ENCODE measurements at places on chromosomes 6 and 20.

GRCh38 chr20:11453430-11453829, 464.3 kb upstream of the BTBD3 start:
- no peak for DNase-seq

DNA sequence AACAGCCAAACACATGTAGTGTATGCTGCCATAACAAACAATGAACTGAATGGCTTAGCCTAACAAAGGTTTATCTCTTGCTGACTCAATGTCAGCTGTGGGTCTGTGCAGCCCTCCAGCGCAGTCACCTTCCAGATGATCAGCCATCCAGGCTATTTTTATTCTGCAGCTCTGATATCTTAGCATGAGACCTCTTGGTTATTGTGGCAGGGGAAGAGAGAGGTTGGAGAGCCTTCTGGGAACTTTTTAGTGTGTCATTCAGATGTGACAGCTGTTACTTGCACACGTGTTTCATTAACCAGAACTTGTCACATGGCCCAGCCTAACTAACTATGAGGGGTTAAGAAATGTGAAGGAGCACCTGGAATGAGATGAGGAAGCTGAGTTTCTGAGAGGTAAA, 202.5 kb downstream of the DHX35 start:
- no peak for DNase-seq

DNA sequence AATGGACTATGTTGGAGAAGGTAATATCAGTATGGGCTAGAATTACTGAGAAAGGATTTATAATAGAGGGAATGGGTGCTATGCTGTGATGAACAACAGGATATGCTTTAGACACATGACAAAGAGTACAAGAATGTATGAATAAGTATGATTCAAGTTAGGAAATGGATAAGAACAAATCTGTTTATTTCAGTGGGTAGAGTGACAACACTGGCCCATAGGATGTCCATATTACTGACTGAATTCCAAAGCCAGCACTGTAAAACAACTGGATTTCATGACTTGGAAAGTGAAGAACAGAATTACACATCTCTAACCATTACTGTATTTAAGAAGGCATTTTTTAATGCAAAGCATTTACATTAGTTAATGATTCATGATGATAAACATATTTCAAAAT, 35.9 kb downstream of the EPM2A start:
- DNase-seq, result no peak

- no peak for DNase-seq
Measured at GRCh38 chr6:138093632-138094031, 13.6 kb downstream of the PERP start.

- DNase-seq, result no peak
Measured at GRCh38 chr6:77368660-77369313, 94.5 kb downstream of the HTR1B start.

- no peak for DNase-seq
Measured at GRCh38 chr6:5084360-5084780, 771 bp upstream of the PPP1R3G start.

GRCh38 chr6:138571585-138572166, 72.4 kb upstream of the NHSL1 start:
- DNase-seq, result no peak

- no peak for DNase-seq
Measured at GRCh38 chr6:123635144-123635543, 1.6 kb downstream of the TRDN start.

DNA sequence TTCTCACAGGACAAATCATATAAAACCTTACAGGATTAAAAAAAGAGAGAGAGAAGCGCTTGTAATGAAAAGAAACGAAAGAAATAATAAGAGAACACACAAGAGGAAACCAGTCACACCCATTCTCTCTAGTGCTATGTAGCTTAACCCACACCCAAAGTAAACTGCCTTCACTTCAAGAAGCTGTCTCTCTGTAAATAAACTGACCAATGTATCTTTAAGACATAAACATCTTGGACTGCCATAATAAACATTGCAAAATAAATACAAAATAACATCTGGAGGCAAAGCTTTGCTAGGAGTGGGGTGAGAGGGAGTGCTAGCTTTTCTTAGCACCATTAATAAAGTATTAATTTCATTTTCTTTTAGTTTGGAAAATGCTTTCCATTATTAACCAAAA, 61.6 kb upstream of the RNF146 start:
- DNase-seq, result no peak

- peak; percentile 59 for DNase-seq
Measured at GRCh38 chr6:160462551-160463109, 114.5 kb downstream of the SLC22A3 start.

- no peak for DNase-seq
Measured at GRCh38 chr6:45697605-45698004, 318.1 kb downstream of the CLIC5 start.

GRCh38 chr6:157108923-157109322, 214.4 kb downstream of the TMEM242 start:
- no peak for DNase-seq

GRCh38 chr6:35016502-35017321, 124.4 kb downstream of the TCP11 start:
- DNase-seq, result no peak

GRCh38 chr20:62219101-62219991, 732 bp downstream of the HRH3 start:
- no peak for DNase-seq

GRCh38 chr6:164532198-164533044, 777.0 kb downstream of the C6orf118 start:
- no peak for DNase-seq

DNA sequence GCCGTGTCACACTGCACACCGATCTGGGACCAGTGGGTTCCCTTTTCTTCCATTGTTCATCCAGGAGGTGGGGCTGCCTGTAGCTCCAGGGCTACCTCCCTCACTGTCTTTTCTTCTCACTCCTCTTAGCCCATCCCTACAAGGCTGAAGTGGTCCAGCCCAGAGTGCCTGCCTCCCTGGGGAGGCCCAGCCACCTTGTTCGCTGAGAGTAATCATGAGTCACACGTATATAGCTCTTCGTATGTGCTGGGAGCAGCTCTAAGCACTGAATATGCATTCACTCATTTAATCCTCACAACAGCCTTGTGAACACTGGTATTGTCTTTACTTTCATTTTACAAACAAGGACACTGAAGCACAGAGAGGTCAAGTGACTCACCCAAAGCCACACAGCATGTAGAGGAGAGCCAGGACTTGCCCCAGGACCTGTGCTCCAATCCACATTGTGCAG, 14.7 kb upstream of the CCDC167 start:
- peak; percentile 31 for DNase-seq

DNA sequence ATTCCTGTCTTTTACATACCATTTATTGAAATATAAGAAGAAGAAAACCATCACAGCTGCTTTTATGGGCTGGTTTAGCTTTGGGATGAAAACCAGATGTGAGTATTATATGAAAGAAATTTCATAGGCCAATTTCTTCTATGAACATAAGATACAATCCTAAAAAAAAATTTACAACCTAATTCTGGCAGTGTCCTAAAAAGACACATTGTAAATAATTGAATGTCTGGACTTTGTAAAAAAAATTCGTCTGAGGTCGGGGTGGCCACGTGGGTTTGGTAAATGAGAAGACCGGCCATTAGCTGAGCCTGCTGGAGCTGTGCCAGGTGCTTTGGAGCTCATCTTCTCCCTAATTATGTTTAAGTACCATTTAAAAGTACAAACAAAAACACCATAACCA, 26.8 kb downstream of the DACT2 start:
- DNase-seq, result no peak

DNA sequence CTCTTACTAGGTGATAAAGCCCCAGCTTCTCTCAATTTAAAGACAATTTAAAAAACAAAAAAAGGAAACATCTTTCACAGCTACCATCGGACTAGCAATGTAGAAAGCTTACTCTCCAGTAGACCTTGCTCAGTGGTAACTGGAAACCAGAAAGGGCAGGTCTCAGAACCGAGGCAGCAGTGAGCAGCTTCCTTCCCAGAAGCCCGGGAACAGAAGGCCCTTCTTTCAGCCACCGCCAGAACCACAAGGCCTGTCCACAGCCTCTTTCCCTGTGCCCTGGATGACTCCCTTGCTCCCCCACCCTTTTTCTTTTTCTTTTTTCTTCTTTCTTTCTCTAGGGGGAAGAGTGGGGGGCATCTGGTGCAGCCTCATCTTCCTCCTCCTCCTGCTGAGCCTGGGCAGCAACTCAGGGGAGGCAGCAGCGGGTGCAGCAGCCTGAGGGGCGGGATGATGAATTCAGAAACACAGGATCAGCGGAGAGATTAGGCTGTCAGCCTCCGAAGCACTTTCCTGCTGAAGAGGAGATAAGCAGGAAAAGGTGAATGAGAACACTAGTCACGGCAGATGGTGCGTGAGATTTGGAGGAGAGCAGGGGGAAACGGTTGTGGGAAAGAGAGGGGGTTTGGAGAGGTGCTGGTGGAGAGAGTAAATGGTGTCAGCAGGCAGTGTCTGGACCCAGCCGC, 158.5 kb downstream of the ID4 start:
- no peak for DNase-seq

- DNase-seq, result peak; percentile 47
Measured at GRCh38 chr6:29887330-29887818, 55.0 kb upstream of the HLA-A start.

GRCh38 chr6:2780102-2780737, 15.0 kb downstream of the WRNIP1 start:
- no peak for DNase-seq

GRCh38 chr6:71106276-71106675, 149.4 kb upstream of the B3GAT2 start:
- no peak for DNase-seq

GRCh38 chr6:10048370-10049297, 366.2 kb downstream of the TFAP2A start:
- no peak for DNase-seq

DNA sequence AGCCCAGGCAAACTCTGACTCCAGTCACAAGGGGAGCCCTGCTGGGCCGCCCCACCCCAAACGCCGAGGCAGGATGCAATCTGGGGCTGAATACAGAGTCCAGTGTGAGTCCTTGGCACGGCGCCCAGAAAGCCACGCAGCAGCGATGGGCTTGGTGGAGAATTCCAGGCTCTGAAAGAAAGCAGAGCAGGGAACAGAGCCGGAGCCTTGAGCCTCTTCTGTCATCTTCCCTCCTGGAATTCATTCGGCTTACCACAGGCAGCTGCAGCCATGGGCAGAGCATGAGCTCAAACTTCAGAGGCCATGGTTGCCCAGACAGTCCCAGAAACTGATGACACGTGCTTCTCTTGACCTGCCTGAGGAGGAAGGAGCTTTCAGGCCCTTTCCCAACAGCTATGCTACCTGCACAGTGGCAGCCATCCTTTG, 441.1 kb upstream of the JARID2 start:
- DNase-seq, result no peak

DNA sequence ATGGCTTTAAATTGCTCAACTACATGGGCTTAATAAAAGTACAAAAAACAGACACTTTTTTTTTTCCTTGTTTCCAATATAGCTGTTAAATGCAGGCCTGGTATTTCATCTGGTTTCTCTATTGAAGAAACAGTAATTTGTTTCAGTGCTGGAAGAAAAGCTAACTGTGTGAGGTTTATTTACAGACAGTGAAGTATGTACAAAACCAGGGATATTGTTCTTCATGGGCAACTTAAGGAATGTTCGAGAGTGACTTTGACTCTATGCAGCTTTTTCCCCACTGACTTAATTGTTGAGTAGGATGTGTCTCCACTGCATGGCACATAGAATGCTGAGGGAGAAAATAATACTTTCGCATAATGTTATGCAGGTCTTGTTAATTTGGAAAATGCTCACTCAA, 31.0 kb upstream of the PRL start:
- no peak for DNase-seq

DNA sequence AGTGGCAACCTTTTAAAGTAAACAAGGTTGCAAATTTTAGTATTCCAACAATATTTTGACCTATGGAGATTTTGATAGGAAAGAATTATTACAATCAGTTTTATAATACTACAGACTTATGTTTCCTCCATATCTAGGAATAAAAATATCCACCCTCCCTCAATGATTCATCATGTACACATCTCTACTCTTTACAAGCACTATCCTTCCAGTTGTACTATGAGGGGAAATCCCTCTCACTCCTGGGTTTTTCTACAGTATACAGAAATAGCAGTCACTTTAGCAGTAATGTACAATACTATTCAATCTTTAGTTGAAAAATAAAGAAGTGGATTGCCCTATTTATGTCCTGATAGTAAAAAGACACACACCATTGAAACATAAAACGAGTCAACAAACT, 46.3 kb upstream of the SCML4 start:
- DNase-seq, result no peak

DNA sequence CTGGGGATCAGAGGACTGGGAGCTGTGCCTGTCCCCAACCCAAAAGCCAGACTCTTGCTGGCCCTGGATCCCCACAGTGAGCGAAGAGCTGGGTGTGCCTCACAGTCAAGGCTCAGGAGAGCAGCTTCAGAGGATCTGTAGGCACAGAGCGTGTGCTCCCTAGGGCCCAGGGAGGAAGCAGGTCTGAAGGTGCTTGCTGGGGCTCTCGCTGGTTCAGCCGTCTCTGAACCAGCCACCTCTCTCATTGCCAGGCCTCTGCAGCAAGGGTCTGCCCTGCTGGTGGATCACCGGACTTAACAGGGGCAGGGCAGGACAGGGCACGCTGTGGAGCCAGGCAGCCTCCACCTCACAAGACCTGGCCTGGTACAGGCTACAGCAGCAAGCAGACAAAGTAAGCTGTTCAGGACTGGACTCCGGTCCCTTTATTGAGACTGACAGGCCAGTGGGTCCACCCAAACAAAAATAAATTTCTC, 13.8 kb downstream of the PCIF1 start:
- DNase-seq, result no peak

DNA sequence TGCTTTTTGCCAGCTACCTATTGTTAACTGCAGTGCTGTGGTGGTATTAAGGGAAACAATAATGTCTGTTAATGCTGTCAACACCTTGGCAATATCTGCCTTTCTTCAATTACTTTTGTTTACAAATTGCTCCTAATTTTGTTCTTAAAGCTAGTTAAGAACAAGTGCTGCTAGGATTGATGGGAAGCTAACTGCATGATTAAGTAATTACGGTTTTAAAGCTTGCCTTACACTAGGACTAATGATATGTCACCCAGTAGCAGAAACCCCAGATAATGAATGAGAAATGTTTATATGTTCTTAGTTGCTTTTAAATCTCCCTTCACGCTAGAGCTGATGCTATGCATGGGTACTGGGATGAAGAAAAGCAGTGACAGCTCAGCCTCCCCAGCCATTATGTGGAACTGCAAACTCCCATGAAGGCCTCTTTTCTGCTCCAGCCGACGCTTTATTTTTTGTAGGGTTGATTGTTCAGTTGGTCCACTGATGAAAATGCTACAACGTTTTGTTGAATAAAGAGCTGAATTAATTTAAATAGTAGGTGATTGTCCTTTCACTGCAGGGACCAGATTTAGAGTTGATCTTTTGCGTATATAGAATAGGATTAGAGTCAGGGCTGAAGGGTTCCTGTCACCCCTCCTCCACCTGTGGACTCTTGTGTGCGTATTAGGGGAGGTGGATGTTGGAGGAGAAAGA, 610.5 kb downstream of the TFAP2B start:
- DNase-seq, result no peak

DNA sequence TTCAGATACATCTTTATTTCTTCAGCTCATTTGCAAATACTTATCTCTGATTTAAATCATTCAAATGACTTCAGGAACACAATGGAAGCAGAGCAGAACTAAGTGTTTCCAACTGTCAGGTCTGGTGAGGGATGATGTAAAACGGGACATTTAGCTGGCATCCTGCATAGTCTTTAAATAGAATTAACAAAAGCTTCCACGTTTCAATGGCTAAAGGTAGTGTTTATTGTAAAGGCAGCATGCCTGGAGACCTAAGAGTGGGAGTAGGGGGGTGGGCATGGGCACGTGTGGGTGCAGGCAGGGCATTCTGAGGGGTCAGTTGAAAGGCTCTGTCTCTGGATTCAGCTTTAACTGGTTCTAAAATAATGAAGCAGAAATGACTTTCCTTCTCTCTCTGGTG, 174.9 kb downstream of the PLCB1 start:
- DNase-seq, result no peak

Measured in CD4-positive, alpha-beta T cell (primary cell).